ENCODE measurements at places on chromosomes 5 and 9.

GRCh38 chr5:83914199-83914598, 193.5 kb upstream of the HAPLN1 start:
- DNase-seq, result no peak

- DNase-seq, result no peak
Observed at GRCh38 chr5:149679876-149680809, 50.0 kb upstream of the PPARGC1B start.

- no peak for DNase-seq
Observed at GRCh38 chr9:93593144-93593658, 16.8 kb downstream of the PHF2 start.

DNA sequence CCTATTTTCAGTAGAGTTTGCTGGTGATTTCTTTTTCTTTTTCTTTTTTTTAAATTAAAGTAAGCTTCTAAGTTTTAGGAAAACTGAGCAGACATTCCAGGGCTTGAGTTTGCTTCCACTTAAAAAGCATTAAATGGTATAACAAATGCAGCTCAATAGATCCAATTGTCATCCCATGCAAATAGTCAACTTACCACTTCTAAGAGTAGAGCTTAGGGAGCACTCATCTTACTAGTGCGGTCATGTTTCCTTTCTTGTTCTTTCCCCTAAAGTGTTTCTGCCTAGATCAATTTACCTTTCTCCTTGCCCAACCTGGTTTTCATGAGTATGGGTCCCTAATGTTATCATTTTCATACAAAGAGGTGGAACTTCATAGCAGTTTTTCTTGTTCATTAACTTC, 13.0 kb upstream of the CEP120 start:
- DNase-seq, result no peak

GRCh38 chr5:32326216-32326772, 13.6 kb upstream of the MTMR12 start:
- DNase-seq, result no peak

DNA sequence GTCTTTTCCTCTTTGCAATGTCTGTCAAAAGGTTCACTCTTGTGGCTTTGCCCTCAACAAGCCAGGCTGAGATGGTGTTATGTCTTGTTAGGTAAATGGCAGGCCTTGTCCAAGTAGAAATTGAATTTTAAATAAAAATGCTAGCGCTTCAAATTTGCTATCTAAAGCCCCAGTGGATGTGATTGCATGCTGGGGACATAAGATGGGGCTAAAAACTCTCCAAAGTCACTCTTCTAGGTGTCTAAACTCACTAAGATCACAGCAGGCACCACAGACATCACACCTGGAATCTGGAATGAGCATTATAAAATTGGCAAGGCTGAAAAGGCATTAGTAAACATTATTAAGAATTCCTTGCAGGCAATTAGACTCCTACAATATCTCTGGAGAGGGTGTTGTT, 262.7 kb upstream of the CLINT1 start:
- no peak for DNase-seq

Measured in cerebellar cortex (tissue), 1 donor.